ENCODE measurements at places on chromosomes 7 and 10.

- no peak for DNase-seq
Observed at GRCh38 chr7:31065840-31066239, 13.7 kb downstream of the ADCYAP1R1 start.

- DNase-seq: no peak
Observed at GRCh38 chr10:78851647-78852046, 217.1 kb upstream of the ZMIZ1 start.

GRCh38 chr7:12244694-12245093 is 33.6 kb downstream of the TMEM106B start:
- DNase-seq: no peak

GRCh38 chr10:126654579-126654978 is 15.9 kb downstream of the C10orf90 start:
- no peak for DNase-seq

DNA sequence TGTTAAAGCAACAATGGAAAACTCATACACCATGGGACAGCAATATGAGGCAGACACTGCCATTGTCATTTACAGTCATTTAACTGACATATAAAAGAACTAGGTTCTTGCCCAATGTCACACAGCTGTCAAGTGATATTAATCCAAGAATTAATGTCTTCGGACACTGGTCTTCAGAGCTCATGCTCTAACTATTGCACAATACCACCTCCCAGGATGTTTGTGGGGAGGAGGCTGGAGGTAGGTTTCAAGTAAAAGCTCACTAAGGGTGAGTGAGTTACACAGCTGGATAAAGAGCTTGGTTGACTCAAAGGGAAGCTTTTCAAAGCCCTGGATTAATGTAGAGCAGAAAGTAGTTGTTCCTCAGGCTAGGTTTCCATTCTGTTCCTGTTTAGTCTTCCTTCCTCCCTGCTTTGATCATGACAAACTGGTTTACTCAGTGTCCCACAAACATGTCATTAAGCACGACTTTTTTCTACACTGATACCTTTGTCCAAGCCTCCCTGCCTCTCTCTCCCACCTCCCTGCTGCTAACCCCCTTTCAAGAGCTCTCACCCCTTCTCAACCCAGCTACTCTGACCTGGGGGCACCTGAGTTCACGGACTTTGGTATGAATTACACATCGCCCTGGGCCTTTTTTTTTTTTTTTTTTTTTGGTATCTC is 987 bp upstream of the EXOC6 start:
- no peak for DNase-seq
